ENCODE measurements at places on chromosomes 16 and 17. TPM values are rescaled to one million over a fixed set of nuclear protein-coding genes. Genes with fewer than 3 reads are reported as not detected.

SULT1A4 gene
- polyA plus RNA-seq: 0.89 TPM

WIPI1 gene
- polyA plus RNA-seq: 70.8 TPM

CA7 gene
- polyA plus RNA-seq: not detected

DNA sequence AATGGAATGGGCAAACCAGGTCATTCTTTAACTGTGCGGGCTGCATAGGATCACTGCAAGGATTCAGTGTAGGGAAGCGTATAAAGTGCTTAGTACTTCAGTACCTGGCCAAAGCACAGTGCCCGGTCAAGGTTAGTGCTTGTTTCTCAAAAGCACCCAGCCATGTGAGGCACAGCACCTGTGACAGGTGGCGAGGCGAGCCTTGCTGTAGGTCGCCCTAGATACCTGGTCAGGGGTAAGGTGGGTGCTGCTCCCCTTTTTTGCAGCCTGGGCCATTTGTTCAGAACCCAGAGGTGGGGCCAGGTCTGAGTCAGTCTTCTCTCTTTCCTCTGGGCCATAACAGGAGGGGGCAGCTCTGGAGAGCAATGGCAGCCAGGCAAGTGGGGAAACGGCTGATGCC is 172.0 kb downstream of the IRF8 start:
- H3K4me1 ChIP-seq: no peaks in the 10 kb centered on the region
- H3K27me3 ChIP-seq: no peaks in the 10 kb centered on the region
- DNase-seq: no peak
- H3K4me3 ChIP-seq: no peak overlapping the region
- H3K27ac ChIP-seq: no peak overlapping the region

DNA sequence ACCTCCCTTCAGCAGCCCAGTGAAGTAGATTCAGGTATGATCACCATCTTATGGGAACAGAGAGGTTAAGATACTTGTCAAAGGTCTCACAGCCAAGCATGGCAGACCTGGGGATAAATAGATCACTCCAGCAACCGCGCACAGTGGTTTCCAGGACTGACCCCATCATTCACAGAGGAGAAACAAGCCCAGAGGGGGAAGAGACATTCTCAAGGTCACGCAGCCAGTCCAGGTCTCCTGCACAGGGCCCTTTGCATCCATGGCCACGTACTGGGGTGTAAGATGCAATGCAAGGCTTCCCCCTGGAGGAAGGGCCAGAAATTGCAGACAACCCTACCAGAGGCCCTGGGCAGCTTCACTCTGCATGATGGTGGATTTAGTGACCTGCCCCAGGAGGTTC is 19.9 kb downstream of the TLE7 start:
- DNase-seq: no peak

- H3K27me3 ChIP-seq: no peaks in the 10 kb centered on the region
- no peak overlapping the region for H3K4me3 ChIP-seq
- DNase-seq: no peak
- no peak overlapping the region for H3K27ac ChIP-seq
These were observed 568.8 kb upstream of the ZFHX3 start for GRCh38 chr16:73616770-73617169.

GRCh38 chr16:89685916-89686315 is 573 bp upstream of the CDK10 start:
- peaks cover 16% of the 10 kb centered on the region for H3K36me3 ChIP-seq
- H3K4me1 ChIP-seq: peaks cover 8% of the 10 kb centered on the region
- no peak overlapping the region for H3K27ac ChIP-seq
- DNase-seq: no peak

- no peaks in the 10 kb centered on the region for H3K27me3 ChIP-seq
- no peak overlapping the region for H3K4me3 ChIP-seq
- H3K27ac ChIP-seq: no peak overlapping the region
- H3K4me1 ChIP-seq: no peaks in the 10 kb centered on the region
These were observed 669.3 kb downstream of the WWOX start for GRCh38 chr16:78768718-78769117.

GRCh38 chr16:90053902-90054500 is 23.1 kb downstream of the PRDM7 start:
- H3K36me3 ChIP-seq: no peaks in the 10 kb centered on the region
- no peaks in the 10 kb centered on the region for H3K27me3 ChIP-seq
- no peak overlapping the region for H3K27ac ChIP-seq
- peaks cover 12% of the 10 kb centered on the region for H3K4me1 ChIP-seq
- no peak for DNase-seq

GRCh38 chr17:83131401-83132011 is 52.1 kb downstream of the METRNL start:
- H3K27ac ChIP-seq: no peak overlapping the region
- no peak overlapping the region for H3K4me3 ChIP-seq
- H3K4me1 ChIP-seq: no peaks in the 10 kb centered on the region
- no peak for DNase-seq
- H3K36me3 ChIP-seq: no peaks in the 10 kb centered on the region

GRCh38 chr17:30513346-30513745 is 36.1 kb downstream of the GOSR1 start:
- no peak overlapping the region for H3K27ac ChIP-seq
- peaks cover 9% of the 10 kb centered on the region for H3K36me3 ChIP-seq
- no peaks in the 10 kb centered on the region for H3K27me3 ChIP-seq
- no peaks in the 10 kb centered on the region for H3K4me1 ChIP-seq
- no peak overlapping the region for H3K4me3 ChIP-seq

- H3K4me3 ChIP-seq: no peak overlapping the region
- H3K27me3 ChIP-seq: no peaks in the 10 kb centered on the region
- DNase-seq: no peak
- peaks cover 10% of the 10 kb centered on the region for H3K4me1 ChIP-seq
These were observed 651.2 kb downstream of the WWOX start for GRCh38 chr16:78750611-78751010.

GRCh38 chr16:81609323-81609892 is 164.8 kb downstream of the CMIP start:
- no peak overlapping the region for H3K4me3 ChIP-seq
- no peaks in the 10 kb centered on the region for H3K27me3 ChIP-seq
- peaks cover 11% of the 10 kb centered on the region for H3K36me3 ChIP-seq
- H3K4me1 ChIP-seq: peaks cover 39% of the 10 kb centered on the region

- no peak for DNase-seq
- no peak overlapping the region for H3K27ac ChIP-seq
- H3K4me3 ChIP-seq: no peak overlapping the region
- H3K4me1 ChIP-seq: peaks cover 23% of the 10 kb centered on the region
- no peaks in the 10 kb centered on the region for H3K27me3 ChIP-seq
These were observed 4.7 kb downstream of the DYNC1LI2 start for GRCh38 chr16:66746682-66747081.

- H3K27me3 ChIP-seq: no peaks in the 10 kb centered on the region
- no peak overlapping the region for H3K27ac ChIP-seq
These were observed 4.6 kb downstream of the PYCR1 start for GRCh38 chr17:81932333-81932983.

- no peaks in the 10 kb centered on the region for H3K27me3 ChIP-seq
- H3K27ac ChIP-seq: peak overlapping the region; percentile 39
- peaks cover 6% of the 10 kb centered on the region for H3K4me1 ChIP-seq
- H3K4me3 ChIP-seq: peak overlapping the region; percentile 80
- no peaks in the 10 kb centered on the region for H3K36me3 ChIP-seq
These were observed 477 bp downstream of the NTAN1 start for GRCh38 chr16:15055141-15056053.

DNA sequence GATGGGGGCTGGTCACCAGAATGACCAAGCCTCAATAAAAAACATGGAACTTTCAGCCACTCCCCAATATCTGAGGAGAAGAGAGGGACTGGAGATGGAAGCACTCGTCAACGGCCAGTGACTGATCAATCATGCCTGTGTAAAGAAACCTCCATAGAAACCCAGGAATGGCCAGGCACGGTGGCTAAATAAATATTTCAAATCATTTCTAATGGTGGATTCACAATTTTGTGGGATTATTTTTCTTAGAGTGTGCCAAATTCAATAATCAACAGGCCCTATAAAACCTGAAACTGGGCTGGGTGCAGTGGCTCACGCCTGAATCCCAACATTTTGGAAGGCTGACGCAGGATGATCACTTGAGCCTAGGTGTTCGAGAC is 16.4 kb downstream of the NSMCE1 start:
- no peak overlapping the region for H3K27ac ChIP-seq
- H3K27me3 ChIP-seq: no peaks in the 10 kb centered on the region
- H3K4me3 ChIP-seq: no peak overlapping the region
- no peak for DNase-seq
- H3K36me3 ChIP-seq: peaks cover 7% of the 10 kb centered on the region

- H3K36me3 ChIP-seq: peaks cover 5% of the 10 kb centered on the region
- peaks cover 21% of the 10 kb centered on the region for H3K4me1 ChIP-seq
- no peak overlapping the region for H3K4me3 ChIP-seq
- no peak for DNase-seq
- no peak overlapping the region for H3K27ac ChIP-seq
These were observed 40.1 kb downstream of the CLEC16A start for GRCh38 chr16:10984509-10984908.

DNA sequence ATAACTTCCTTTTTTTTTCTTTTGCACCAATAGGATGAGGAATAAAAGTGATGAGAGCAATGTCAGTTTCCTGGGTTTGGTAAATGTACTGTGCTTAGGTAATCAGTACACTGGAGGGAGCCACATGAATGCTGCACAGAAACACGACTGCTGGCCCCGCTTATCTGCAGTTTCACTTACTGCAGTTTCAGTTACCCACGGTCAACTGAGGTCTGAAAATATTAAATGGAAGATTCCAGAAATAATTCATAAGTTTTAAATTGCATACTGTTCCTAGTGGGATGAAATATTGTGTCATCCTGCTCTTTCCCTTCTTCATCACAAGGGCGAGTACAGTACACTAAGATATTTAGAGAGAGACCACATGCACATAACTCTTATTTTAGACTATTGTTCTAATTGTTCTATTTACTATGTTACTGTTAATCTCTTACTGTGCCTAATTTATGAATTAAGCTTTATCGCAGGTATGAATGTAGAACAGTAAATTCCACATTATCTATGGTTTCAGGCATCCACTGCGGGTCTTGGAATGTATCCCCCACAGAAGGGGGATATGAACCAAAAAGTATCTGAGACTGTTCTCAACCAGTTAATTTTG is 6.4 kb upstream of the LGALS3BP start:
- peaks cover 29% of the 10 kb centered on the region for H3K4me1 ChIP-seq
- H3K4me3 ChIP-seq: no peak overlapping the region
- no peaks in the 10 kb centered on the region for H3K27me3 ChIP-seq

GRCh38 chr17:77247048-77247541 is 106.3 kb downstream of the SEC14L1 start:
- H3K36me3 ChIP-seq: no peaks in the 10 kb centered on the region
- peaks cover 7% of the 10 kb centered on the region for H3K4me1 ChIP-seq
- H3K27ac ChIP-seq: no peak overlapping the region
- no peak for DNase-seq
- H3K27me3 ChIP-seq: peaks cover 11% of the 10 kb centered on the region

- peak overlapping the region; percentile 93 for H3K27ac ChIP-seq
- H3K36me3 ChIP-seq: no peaks in the 10 kb centered on the region
- peak; percentile 89 for DNase-seq
- H3K4me3 ChIP-seq: peak overlapping the region; percentile 11
- H3K27me3 ChIP-seq: no peaks in the 10 kb centered on the region
- H3K4me1 ChIP-seq: peaks cover 47% of the 10 kb centered on the region
These were observed 206.8 kb downstream of the PRKCA start for GRCh38 chr17:66508896-66509844.

DNA sequence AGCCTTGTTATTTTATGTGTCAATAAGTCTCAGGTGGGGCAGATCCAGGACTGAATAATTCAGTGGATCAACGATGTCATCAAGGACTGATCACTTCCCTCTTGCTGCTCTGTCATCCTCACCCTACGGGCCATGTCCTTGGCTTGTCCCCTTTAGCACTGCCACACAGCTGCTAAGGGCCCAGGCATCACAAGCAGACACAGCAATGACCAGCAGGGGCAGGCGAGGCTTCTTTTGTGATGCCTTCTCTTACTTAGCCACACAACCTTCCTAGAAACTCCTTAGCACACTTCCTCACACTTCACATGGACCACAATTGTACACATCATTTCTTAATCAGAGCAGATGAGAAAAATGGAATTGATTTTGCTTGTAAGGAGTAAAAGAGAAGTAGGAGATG is 356.3 kb upstream of the SOX9 start:
- H3K4me3 ChIP-seq: no peak overlapping the region
- H3K27me3 ChIP-seq: no peaks in the 10 kb centered on the region
- H3K27ac ChIP-seq: no peak overlapping the region
- no peaks in the 10 kb centered on the region for H3K36me3 ChIP-seq

- H3K4me3 ChIP-seq: no peak overlapping the region
- H3K27ac ChIP-seq: no peak overlapping the region
- H3K4me1 ChIP-seq: no peaks in the 10 kb centered on the region
- no peak for DNase-seq
- H3K36me3 ChIP-seq: no peaks in the 10 kb centered on the region
These were observed 22.8 kb upstream of the IRX3 start for GRCh38 chr16:54309341-54309740.

- H3K4me3 ChIP-seq: no peak overlapping the region
- DNase-seq: no peak
These were observed 18.5 kb downstream of the SLC16A3 start for GRCh38 chr17:82247182-82247823.

GRCh38 chr17:57645950-57646665 is 99.0 kb downstream of the CCDC182 start:
- no peaks in the 10 kb centered on the region for H3K4me1 ChIP-seq
- H3K36me3 ChIP-seq: no peaks in the 10 kb centered on the region
- H3K4me3 ChIP-seq: no peak overlapping the region

DNA sequence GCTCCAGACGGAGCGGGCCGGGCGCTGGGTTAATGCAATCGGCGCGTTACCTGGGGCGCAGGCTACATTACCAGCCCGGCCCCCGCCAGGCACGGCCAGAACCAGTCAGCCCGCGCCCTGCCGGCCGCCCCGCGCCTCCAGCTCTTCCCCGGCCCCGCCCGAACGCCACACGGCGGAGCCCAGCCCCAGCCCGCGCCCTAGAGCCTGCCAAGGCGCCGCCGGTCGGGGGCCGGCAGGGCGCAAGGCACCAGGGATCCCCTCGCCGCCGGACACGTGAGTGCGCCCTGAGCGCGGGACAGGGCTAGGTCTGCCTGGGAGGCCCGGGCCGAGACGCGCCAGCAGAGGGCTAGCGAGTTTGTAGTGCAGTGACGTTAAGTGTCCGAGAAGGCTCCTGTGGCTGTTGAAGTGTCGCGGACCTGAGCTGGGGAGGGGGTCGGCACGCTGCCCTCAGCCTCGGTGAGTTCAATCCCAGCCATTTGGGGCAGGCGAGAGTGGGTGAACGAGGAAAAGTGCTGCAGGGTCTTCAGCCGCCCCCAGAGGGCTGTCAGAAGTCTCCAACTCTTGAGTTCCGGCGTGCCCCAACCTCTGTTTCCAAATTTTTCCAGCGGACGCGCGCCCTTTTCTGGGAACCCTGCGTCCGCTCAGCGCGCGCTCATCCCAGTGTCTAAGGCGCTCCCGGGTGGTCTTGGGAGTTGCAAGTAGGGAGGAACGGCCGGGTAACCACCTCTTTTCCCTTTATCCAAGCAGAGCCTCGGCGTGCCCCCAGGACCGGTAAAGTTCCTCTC is at the start of gene SLC6A2:
Gene SLC6A2 (plus strand): TSS at position 92 of the 785 bp plus-strand sequence. CDS start 707 bp downstream, outside the sequence.
- H3K4me1 ChIP-seq: peaks cover 18% of the 10 kb centered on the region
- no peak within 1 kb of the TSS for H3K27ac ChIP-seq
- H3K36me3 ChIP-seq: no peaks in the 10 kb centered on the region
- H3K27me3 ChIP-seq: peaks cover 61% of the 10 kb centered on the region
- DNase-seq: no peak

- H3K4me3 ChIP-seq: no peak overlapping the region
- peaks cover 4% of the 10 kb centered on the region for H3K4me1 ChIP-seq
- H3K36me3 ChIP-seq: no peaks in the 10 kb centered on the region
- DNase-seq: no peak
- H3K27me3 ChIP-seq: peaks cover 98% of the 10 kb centered on the region
These were observed 2.1 kb downstream of the FOXF1 start for GRCh38 chr16:86512301-86512859.

GRCh38 chr16:83689385-83689831 is 118.4 kb upstream of the HSBP1 start:
- DNase-seq: peak; percentile 38
- no peak overlapping the region for H3K4me3 ChIP-seq
- H3K27me3 ChIP-seq: no peaks in the 10 kb centered on the region
- peaks cover 18% of the 10 kb centered on the region for H3K4me1 ChIP-seq
